Spleen (tissue), 13 donors: ENCODE measurements at places on chromosomes 6 and 20.

- no peaks in the 10 kb centered on the region for H3K36me3 ChIP-seq
- peaks cover 44% of the 10 kb centered on the region for H3K4me1 ChIP-seq
- DNase-seq: no peak
- no peaks in the 10 kb centered on the region for H3K27me3 ChIP-seq
- no peak overlapping the region for H3K4me3 ChIP-seq
- no peak overlapping the region for H3K27ac ChIP-seq
Observed at GRCh38 chr6:26057899-26058298, 29.3 kb upstream of the HFE start.

DNA sequence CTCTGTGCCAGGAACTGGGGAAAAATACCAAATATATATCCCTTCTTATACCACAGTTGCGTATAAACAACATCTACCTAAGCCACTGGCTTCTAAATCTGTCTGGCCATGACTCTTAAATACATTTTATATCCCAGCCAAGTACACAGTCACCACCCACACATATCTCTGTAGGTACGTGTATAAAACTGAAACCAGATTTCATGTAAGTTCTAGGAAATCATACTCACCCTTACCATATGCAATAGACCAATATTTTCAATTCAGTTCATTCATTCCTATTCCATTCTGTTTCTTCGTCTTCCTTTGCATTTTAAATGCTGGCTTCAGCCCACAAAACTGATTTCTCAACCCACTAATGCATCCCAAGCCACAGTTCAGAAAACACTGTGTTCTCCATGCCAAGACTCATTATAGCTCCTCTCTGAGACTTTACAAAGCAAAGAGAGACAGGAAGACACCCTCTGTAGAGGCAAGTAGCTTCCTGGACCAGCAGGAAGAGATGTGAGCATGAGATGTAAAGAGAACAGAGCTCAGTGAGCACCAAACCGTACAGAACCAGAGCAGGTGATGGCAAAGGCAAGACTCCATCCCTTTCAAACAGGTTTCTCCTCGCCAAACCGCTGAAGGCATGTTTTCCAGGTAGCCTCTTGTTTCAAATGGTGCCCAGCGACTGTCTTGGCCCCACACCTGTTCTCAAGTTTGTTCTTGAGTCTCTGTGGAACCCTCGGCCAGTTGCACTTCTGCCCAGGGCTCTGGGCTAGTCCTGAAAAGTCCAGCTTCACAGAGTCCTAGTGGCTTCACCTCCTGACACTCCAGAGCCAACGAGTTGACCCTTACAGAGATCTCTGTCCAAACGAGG lies 18.7 kb downstream of the FAM50B start:
- no peak overlapping the region for H3K4me3 ChIP-seq
- no peak overlapping the region for H3K27ac ChIP-seq
- DNase-seq: no peak
- H3K4me1 ChIP-seq: no peaks in the 10 kb centered on the region
- H3K27me3 ChIP-seq: peaks cover 28% of the 10 kb centered on the region
- no peaks in the 10 kb centered on the region for H3K36me3 ChIP-seq

- no peaks in the 10 kb centered on the region for H3K4me1 ChIP-seq
- no peak overlapping the region for H3K4me3 ChIP-seq
- H3K36me3 ChIP-seq: peaks cover 63% of the 10 kb centered on the region
- no peaks in the 10 kb centered on the region for H3K27me3 ChIP-seq
- DNase-seq: no peak
- H3K27ac ChIP-seq: no peak overlapping the region
Observed at GRCh38 chr6:17780061-17780460, 73.3 kb upstream of the NUP153 start.

- no peaks in the 10 kb centered on the region for H3K4me1 ChIP-seq
- no peak for DNase-seq
- no peaks in the 10 kb centered on the region for H3K27me3 ChIP-seq
- H3K36me3 ChIP-seq: no peaks in the 10 kb centered on the region
- no peak overlapping the region for H3K27ac ChIP-seq
- H3K4me3 ChIP-seq: no peak overlapping the region
Observed at GRCh38 chr6:90719321-90720195, 132.7 kb upstream of the MAP3K7 start.

GRCh38 chr20:64149809-64150560 lies 14.3 kb upstream of the MYT1 start:
- H3K36me3 ChIP-seq: no peaks in the 10 kb centered on the region
- no peak overlapping the region for H3K27ac ChIP-seq
- peak; percentile 25 for DNase-seq
- H3K4me3 ChIP-seq: no peak overlapping the region

- no peaks in the 10 kb centered on the region for H3K27me3 ChIP-seq
- no peak overlapping the region for H3K4me3 ChIP-seq
- no peak for DNase-seq
Observed at GRCh38 chr6:14001329-14002012, 76.7 kb downstream of the RNF182 start.

- no peak overlapping the region for H3K4me3 ChIP-seq
- DNase-seq: no peak
- no peaks in the 10 kb centered on the region for H3K36me3 ChIP-seq
Observed at GRCh38 chr6:140105857-140106256, 731.4 kb upstream of the CITED2 start.

GRCh38 chr20:56839786-56840185 lies 210.7 kb downstream of the TFAP2C start:
- no peak for DNase-seq
- H3K4me3 ChIP-seq: no peak overlapping the region
- H3K27me3 ChIP-seq: no peaks in the 10 kb centered on the region
- H3K27ac ChIP-seq: no peak overlapping the region
- no peaks in the 10 kb centered on the region for H3K4me1 ChIP-seq

- H3K36me3 ChIP-seq: no peaks in the 10 kb centered on the region
- no peaks in the 10 kb centered on the region for H3K4me1 ChIP-seq
- H3K27me3 ChIP-seq: no peaks in the 10 kb centered on the region
- H3K4me3 ChIP-seq: no peak overlapping the region
- no peak overlapping the region for H3K27ac ChIP-seq
- no peak for DNase-seq
Observed at GRCh38 chr6:52020945-52021570, 66.4 kb downstream of the PKHD1 start.

- peaks cover 54% of the 10 kb centered on the region for H3K4me1 ChIP-seq
- peak within 1 kb of the TSS; percentile 91 for H3K27ac ChIP-seq
- no peak within 1 kb of the TSS for H3K4me3 ChIP-seq
- peak; percentile 81 for DNase-seq
- no peaks in the 10 kb centered on the region for H3K27me3 ChIP-seq
Observed at GRCh38 chr6:33419580-33420490, at the start of gene SYNGAP1. TSS of gene SYNGAP1 (plus strand) at chr6:33420065. CDS start at chr6:33420265, 200 bp downstream.

DNA sequence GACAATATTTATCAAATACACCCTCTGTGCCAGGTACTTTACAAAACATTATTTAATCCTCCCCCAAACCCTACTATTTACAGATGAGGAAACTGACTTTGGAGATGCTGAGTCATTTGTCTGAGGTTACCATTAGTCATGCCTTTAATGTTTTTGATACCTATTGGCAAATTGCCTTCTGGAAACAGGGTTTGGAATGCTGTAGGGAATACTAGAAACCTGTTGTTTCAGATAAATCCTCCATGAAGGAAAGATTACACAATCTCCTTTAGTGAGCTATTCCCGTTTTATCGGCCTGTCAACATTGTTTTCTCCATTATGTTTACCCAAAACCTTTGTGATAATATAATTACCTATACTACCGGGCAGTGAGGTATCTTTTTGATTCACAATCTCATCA lies 93.6 kb upstream of the ADGRF1 start:
- no peaks in the 10 kb centered on the region for H3K36me3 ChIP-seq
- no peaks in the 10 kb centered on the region for H3K27me3 ChIP-seq
- no peak for DNase-seq
- no peaks in the 10 kb centered on the region for H3K4me1 ChIP-seq

- DNase-seq: no peak
- no peaks in the 10 kb centered on the region for H3K27me3 ChIP-seq
- peak overlapping the region; percentile 54 for H3K4me3 ChIP-seq
Observed at GRCh38 chr6:52994031-52994838, 849 bp downstream of the GSTA4 start.

DNA sequence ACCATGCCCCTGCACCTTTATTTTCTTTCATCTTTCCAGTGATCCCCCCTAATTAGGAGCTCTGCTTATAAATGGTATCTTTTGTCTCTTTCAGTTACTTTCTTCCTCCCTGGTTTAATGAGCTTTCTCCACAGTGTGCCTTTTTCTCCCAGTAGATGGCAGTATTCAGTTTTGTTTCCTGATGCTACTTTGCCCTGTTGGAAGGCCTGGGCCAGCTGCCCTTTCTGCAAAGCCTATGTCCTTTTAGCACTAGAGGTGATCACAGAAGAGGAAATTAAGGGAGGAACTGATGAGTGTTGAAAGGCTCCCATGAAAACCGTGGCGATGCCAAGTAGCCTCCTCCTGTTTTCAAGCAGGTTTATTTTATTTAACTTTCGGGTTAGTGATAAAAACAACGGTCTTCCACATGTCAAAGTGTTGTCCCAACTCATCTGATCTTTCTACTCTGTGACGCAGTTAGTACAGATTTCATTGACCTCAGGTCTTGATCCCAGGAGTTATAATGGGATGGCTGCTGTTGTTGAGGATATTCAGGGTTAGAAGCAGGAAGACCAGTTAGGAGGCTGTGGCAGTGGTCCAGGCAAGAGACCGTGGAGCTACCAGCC lies 184.2 kb upstream of the BMP2 start:
- H3K27me3 ChIP-seq: no peaks in the 10 kb centered on the region
- H3K27ac ChIP-seq: no peak overlapping the region
- peak; percentile 54 for DNase-seq
- no peaks in the 10 kb centered on the region for H3K36me3 ChIP-seq
- H3K4me3 ChIP-seq: no peak overlapping the region
- no peaks in the 10 kb centered on the region for H3K4me1 ChIP-seq

GRCh38 chr20:44910690-44911262 lies 916 bp downstream of the PABPC1L start:
- peaks cover 47% of the 10 kb centered on the region for H3K36me3 ChIP-seq
- H3K27ac ChIP-seq: no peak overlapping the region
- peaks cover 12% of the 10 kb centered on the region for H3K4me1 ChIP-seq
- DNase-seq: no peak

- peaks cover 26% of the 10 kb centered on the region for H3K4me1 ChIP-seq
- no peaks in the 10 kb centered on the region for H3K27me3 ChIP-seq
- H3K36me3 ChIP-seq: no peaks in the 10 kb centered on the region
- peak overlapping the region; percentile 93 for H3K27ac ChIP-seq
- no peak for DNase-seq
- H3K4me3 ChIP-seq: no peak overlapping the region
Observed at GRCh38 chr6:139290787-139291311, 949 bp downstream of the TXLNB start.

GRCh38 chr6:30747300-30747687 lies 2.9 kb upstream of the IER3 start:
- DNase-seq: no peak
- H3K27ac ChIP-seq: peak overlapping the region; percentile 39
- no peaks in the 10 kb centered on the region for H3K27me3 ChIP-seq
- H3K36me3 ChIP-seq: no peaks in the 10 kb centered on the region

- H3K27ac ChIP-seq: peak overlapping the region; percentile 52
- H3K4me3 ChIP-seq: no peak overlapping the region
- H3K4me1 ChIP-seq: no peaks in the 10 kb centered on the region
- H3K27me3 ChIP-seq: no peaks in the 10 kb centered on the region
Observed at GRCh38 chr20:61449057-61449609, 197.1 kb downstream of the CDH4 start.

DNA sequence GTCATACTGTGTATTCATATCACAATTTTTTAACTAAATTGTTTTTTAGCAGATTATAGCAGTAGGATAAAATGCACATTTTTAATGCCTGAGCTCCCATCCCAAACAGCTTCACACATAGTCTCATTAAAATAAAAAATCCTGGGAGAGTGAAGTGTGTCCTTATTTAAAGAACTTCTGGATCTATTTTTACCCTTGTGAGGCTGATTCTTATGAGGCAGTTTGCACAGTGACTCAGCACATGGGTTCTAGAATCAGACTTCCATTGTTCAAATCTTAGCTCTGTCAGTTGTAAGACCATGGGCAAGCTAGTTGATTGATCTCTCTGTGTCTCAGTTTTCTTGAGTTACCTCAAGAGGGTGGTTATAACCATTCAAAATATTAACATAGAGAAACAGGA lies 72.3 kb downstream of the MACROD2 start:
- no peaks in the 10 kb centered on the region for H3K27me3 ChIP-seq
- DNase-seq: no peak
- no peak overlapping the region for H3K4me3 ChIP-seq
- no peaks in the 10 kb centered on the region for H3K36me3 ChIP-seq
- no peak overlapping the region for H3K27ac ChIP-seq

GRCh38 chr6:132058975-132059374 lies 107.8 kb upstream of the CCN2 start:
- no peak overlapping the region for H3K27ac ChIP-seq
- no peak for DNase-seq
- H3K4me1 ChIP-seq: no peaks in the 10 kb centered on the region

- no peaks in the 10 kb centered on the region for H3K36me3 ChIP-seq
- no peaks in the 10 kb centered on the region for H3K4me1 ChIP-seq
- no peak overlapping the region for H3K27ac ChIP-seq
- no peak overlapping the region for H3K4me3 ChIP-seq
Observed at GRCh38 chr6:45541934-45542333, 164.2 kb upstream of the SUPT3H start.

- no peaks in the 10 kb centered on the region for H3K27me3 ChIP-seq
- H3K36me3 ChIP-seq: no peaks in the 10 kb centered on the region
- H3K27ac ChIP-seq: no peak overlapping the region
- peak; percentile 67 for DNase-seq
Observed at GRCh38 chr20:62050166-62051120, 15.2 kb downstream of the TAF4 start.

GRCh38 chr6:40439026-40439800 lies 148.0 kb downstream of the LRFN2 start:
- H3K4me3 ChIP-seq: no peak overlapping the region
- H3K27ac ChIP-seq: no peak overlapping the region
- H3K4me1 ChIP-seq: peaks cover 11% of the 10 kb centered on the region
- DNase-seq: no peak
- no peaks in the 10 kb centered on the region for H3K27me3 ChIP-seq

DNA sequence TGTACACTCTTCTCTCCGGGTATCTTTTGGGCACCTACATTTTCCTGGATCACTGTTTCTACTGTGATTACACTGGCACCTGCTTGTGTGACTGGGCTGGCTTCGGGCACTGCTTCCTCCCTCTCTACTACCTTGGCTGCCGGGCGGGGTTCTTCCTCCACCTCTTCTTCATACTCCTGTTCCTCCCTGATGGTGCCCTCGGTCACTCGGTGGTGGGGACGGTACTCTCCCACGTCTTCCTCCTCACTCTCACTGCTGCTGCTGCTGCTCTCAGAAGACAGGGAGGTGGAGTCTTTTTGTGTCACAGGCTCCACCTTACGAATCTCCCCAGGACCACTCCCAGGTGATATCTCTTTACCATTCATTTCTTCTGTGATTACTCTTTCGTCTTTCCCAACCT lies 42.5 kb downstream of the SMLR1 start:
- H3K4me1 ChIP-seq: no peaks in the 10 kb centered on the region
- H3K27ac ChIP-seq: no peak overlapping the region
- no peaks in the 10 kb centered on the region for H3K27me3 ChIP-seq
- no peak for DNase-seq
